Activated T-cell treated with anti-CD3 and anti-CD28 coated beads, Interleukin-2, amount 50 U/mL, for 48 hours (primary cell): ENCODE measurements at places on chromosomes 5 and 9.

DNA sequence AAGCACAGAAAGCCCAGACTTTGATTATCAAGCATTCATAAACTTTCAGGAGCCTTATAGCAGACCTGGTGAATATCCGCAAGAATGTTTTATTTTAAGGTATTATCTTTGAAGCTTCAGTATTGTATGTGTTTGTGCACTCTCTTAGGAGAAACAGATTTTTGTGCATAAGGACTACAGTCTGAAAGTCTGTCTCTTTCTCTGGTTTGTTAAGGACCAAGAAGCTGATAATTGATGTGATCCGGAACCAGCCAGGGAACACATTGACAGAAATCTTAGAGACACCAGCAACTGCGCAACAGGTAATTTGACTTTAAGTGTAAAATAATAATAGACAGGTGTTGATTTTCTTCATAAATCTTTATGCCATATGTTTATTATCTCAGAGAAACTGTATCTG is 22.8 kb upstream of the F2R start:
- no peak for DNase-seq

DNA sequence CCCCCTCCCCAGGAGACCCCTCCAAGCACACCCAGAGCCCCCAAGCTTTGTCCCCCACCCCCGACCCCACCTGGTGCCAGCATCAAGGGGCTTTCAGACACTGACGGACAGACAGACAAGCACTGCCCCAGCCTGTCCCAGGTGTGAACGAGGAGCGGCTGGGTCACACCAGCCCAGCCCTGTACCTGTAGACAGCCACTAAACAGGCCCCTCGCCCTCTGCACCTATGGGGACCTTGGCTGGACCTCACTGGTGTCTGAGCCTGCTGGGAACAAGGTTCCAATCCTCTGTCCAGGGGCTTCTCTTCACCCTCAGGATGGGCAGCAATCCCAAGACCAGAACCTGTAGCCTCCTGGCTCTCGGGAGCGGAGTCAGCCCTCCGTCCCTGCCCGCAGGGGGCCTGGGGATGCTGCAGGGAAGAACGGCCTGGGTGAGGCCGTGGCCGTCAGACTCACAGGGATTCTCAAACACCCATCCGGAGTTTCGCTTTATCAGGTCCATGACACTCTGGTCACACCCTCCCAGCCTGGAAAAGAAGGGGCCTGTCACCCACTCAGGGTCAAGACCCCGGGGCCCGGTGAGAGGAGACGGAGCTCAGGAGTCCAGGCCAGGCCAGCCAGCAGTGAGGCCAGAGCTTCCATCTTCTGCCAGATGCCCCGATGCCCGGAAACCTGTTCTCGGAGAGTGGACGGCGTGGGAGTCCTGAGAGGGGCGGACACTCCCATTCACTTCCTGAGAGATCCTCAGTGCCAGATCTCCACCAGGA is 2.8 kb downstream of the LCN6 start:
- DNase-seq, result no peak

- no peak for DNase-seq
These were observed 211.8 kb upstream of the RASEF start for GRCh38 chr9:83274787-83275186.

GRCh38 chr5:58459146-58460001 is 512 bp downstream of the PLK2 start:
- no peak for DNase-seq

GRCh38 chr5:168969326-168969886 is 331.5 kb downstream of the SLIT3 start:
- DNase-seq, result no peak

DNA sequence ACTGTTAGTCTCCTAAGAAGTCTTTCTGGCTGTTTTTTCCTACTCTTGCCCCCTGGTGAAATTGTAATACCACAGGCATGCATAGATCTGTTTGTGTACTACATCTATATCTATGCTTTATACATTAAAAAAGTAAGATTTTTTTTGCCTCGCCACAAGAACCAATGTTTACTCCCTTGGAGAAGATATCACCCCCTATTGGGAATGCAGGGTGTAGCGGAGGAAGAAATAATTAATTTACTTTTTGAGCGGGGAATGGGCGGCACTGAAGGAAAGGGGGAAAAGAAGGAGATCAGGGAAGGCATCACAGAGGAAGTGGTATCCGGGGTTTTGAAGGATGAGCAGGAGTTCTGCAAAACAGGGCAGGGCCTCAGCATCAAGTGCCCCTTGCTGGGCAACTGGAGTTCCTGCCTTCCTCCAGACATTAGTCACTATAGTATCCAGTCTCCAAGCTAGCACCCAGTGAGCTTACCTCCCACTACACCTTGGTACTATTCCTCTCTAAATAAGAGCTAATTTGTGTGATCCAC is 134.9 kb downstream of the GABBR2 start:
- no peak for DNase-seq

DNA sequence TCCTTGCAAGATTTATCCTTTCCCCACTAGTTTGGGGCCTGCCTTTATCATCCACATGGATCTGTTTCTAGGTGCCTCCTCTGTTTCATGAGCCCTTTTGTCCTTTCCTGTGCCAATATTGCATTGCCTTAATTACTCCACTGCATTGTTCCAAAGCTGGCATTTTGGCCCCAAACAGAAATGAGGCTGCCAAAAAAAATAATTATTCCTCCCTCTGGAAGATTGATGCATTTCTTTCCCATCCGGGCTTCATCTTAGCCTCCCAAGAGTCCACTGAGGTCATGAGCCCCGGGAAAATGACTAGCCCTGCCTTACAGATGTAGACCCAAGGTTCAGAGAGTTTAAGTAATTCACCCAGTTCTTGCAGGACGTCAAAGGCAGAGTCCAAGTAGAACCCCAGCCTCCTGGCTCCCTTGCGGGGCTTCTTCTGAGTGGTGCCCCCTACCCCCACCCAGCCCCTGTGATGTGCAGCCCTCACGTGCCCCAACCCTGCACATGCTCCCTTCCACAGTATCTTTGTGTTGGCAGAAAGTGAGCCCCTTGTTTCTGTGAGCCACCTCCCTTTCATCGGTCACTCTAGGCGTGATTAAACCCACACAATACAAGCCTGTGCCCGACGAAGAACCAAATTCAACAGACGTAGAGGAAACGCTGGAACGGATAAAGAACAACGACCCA is 62.1 kb downstream of the TMOD1 start:
- no peak for DNase-seq

- no peak for DNase-seq
These were observed 103.6 kb downstream of the SLIT3 start for GRCh38 chr5:169197343-169197742.

GRCh38 chr5:9343146-9343850 is 202.6 kb downstream of the SEMA5A start:
- DNase-seq, result no peak

DNA sequence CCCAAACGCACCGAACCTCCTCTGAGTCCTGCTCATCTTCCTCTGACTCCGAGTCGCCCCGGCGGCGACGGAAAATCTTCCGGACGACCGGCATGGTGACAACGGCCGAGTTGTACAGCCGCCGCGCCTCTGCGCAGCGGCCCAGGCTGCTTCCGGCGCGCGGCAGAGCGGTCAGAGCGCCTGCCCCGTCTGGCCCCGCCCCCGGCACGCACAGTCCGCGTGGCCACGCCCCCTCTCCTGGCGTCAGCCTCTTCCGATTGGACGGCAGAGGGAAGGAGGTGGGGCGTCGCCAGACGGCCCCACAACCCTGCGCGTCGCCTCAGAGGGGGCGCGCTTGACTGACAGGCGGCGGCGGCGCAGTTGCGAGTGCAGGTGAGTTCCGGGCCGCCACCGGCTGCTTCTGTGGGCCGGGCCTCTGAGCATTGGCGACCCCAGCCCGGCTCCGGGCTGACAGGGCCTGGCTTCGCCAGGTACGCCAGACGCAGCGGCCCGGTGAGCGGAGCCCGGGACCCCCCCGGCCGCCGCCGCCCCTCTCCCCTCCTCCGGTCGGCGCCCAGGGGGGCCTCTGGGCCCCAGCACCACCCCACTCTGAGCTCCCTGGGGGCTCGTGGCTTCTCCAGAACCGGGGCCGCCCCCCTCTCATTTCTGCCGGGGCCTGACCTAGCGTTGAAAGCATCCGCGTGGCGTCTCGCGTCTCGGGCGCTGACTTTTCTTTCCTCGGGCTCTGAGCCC is at the start of the genes C9orf78 and USP20:
Gene C9orf78 (minus strand): TSS at position 148 of the 732 bp plus-strand sequence. CDS start 54 bp downstream, at position 94.
Gene USP20 (plus strand): TSS at position 331 of the 732 bp plus-strand sequence. CDS start 17,098 bp downstream, outside the sequence.
- DNase-seq, result peak; percentile 97

GRCh38 chr5:143437666-143438273 is 34.3 kb upstream of the NR3C1 start:
- no peak for DNase-seq

- DNase-seq, result no peak
These were observed 73.5 kb downstream of the MFAP3 start for GRCh38 chr5:154112255-154112654.

DNA sequence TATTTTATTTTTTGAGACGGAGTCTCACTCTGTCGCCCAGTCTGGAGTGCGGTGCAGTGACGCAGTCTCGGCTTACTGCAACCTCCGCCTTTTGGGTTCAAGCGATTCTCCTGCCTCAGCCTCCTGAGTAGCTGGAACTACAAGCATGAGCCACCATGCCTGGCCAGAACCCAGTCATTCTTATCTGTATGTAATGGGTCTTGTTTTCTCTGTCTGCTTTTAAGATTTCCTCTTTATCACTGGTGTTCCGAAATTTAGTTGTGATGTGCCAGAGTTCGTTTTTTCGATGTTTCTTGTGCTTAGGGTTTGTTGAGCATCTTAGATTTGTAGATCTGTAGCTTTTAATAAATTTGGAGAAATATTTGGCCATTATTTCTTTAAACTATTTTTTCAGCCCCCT is 19.2 kb downstream of the SLC25A25 start:
- DNase-seq, result no peak

DNA sequence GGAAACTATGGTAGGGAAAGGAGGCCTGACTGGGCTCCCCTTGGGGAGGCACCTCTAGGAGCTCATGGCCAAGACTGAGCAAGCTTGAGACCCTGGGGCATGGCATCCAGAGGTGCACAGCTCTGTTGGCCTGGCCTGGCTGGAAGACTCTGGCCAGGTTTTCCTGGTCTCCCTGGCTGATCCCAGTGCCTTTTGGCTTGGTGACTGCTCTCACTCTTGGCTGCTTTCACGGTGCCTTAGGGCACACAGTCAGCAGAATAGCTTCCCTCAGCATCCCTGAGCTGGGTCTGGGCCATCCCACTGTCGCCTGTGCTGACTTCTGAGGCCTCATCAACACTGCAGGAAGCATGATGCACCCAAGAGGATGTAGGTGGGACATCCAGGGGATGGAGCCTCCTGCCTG is 13.4 kb upstream of the DELE1 start:
- DNase-seq, result peak; percentile 16
